ENCODE measurements at places on chromosomes 5 and 9.

DNA sequence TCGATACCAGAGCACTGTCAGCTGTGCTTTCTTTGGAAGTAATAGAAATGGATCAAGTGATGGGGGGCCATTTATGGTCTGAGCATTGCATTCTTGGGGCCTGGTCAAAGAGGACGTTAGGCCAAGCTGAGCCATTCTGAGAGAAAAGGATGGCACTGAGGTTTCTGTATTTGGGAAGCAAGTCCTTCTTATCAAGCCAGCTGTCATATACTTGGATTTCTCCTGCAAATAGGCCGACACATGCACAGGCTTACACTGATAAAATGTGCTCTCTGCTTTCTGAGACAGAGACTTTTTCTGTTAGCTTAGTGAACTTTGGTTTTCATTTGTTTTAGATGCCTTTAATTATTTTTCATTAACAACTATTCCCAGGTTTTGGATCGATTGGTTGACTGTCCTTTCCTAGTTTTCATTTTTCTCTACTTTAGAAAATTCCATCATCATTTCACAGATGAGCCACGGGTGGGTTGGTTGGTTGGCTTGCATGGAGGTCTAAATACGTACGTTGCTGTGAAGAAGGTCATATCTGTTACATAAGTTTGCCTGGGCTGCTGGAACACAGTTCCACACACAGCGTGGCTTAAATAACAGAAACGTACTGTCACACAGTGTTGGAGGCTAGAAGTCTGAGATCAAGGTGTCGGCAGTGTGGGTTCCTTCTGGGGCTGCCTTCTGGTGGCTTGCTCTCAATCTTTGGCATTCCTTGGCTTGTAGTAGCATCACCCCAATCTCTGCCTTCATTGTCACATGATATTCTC lies 20.3 kb downstream of the TMOD1 start:
- DNase-seq: no peak

DNA sequence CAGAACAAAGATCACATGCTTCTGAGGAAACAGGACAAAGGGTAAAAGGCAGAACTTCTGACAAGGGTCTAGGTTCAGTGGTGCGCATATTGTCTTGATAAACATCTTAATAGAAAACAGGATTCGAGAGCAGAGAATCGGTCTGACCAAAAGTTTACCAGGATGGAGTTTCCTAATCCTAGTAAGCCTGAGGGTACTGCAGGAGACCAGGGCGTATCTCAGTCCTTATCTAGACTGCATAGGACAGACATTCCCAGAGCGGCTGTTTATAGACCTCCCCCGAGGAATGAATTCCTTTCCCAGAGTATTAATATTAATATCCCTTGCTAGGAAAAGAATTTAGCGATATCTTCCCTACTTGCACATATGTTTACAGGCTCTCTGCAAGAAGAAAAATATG lies 32.4 kb upstream of the TNFSF8 start:
- DNase-seq: no peak

- peak; percentile 35 for DNase-seq
Observed at GRCh38 chr5:57598756-57599155, 116.1 kb upstream of the ACTBL2 start.

DNA sequence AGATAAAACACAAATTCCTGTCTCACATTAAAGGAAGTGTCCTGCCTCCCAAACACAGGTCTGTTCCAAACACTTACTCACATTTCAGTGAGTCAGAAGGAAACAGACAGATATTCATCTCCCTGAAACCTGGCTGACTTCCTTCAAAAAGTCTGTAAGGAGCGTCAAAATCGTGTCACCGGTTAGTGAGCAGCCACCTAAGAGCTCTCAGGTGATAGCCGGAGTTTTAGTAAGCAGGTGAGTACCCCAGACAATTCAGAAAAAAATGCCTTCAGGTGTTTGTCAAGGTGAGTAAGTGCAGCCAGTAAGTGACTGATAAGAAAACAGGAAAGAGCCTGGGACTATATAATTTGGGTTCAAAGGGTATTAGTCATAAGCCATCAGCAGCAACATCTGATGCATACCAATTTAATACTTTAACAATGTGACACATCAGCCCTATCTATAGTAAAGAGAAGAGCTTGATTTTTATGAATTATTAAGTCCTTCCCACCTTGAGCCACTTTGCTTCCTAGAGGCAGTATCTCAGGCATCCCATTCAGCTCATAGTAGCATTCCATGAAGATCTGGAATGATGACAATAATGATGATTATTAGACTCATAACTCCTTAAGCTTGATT lies 1.3 kb upstream of the ITGA2 start:
- peak; percentile 49 for DNase-seq

DNA sequence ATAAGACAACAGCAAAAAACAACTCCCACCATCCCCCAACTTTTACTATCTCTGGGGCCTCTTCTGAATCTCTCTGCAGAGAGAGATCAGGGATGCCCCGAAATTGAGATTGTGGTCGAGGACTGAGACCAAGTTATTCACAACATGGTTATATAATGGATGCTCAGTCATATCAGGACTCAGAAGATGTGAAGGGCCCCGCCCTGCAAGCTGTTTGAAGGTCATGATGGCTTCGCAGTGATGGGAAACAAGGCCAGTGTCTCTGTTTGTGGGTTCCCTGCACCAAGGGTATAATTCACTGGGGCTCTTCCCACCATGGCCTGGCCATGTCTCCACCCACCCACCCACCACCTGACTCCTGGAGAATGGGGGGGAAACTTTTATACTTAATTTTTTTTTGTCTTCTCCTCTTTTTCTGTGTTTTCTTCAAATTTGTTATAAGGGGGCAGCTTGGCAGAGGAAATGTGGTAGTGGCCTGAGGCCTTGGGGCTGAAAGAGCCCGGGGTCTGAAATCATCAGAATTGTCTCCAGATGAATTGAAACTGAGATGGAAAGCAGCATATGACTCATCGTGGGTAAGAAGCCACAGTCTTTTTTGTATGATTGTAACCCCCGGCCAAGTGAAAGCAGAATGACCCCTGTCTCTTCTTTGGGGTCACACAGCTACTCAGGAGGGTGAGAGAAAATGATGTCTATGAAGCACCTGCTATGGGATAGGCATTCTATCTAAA lies 15.0 kb upstream of the TEX48 start:
- peak; percentile 64 for DNase-seq

- DNase-seq: no peak
Observed at GRCh38 chr5:111935835-111936234, 178.8 kb upstream of the NREP start.

GRCh38 chr5:53200306-53200705 lies 90.7 kb upstream of the MOCS2 start:
- DNase-seq: no peak

GRCh38 chr5:139394654-139395566 lies at the start of gene PROB1:
TSS of gene PROB1 (minus strand) at chr5:139395104. CDS start at chr5:139395081, 23 bp downstream.
- peak; percentile 72 for DNase-seq

GRCh38 chr5:154972476-154973080 lies 31.7 kb downstream of the MRPL22 start:
- DNase-seq: peak; percentile 13

DNA sequence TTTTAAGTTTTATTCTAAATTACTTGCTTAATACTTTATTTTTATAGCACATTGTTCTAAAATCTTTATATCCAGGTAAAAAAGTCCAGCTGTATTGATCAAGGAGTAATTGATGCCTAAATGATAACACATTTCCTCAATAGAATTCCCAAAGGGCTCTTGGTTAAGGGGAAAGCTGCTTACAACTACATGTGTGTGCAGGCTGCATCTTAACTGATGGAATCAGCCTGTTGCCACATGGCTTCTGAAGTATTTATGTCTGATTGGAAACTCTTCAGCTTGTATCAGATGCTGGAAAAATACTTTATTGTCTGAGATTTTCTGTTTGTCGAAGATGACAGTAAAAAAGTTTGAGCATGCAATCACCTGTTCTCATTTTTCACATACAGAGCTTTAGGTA lies 182.6 kb downstream of the FBXL7 start:
- DNase-seq: no peak

- DNase-seq: peak; percentile 91
Observed at GRCh38 chr9:22211588-22212360, 202.7 kb upstream of the CDKN2B start.

DNA sequence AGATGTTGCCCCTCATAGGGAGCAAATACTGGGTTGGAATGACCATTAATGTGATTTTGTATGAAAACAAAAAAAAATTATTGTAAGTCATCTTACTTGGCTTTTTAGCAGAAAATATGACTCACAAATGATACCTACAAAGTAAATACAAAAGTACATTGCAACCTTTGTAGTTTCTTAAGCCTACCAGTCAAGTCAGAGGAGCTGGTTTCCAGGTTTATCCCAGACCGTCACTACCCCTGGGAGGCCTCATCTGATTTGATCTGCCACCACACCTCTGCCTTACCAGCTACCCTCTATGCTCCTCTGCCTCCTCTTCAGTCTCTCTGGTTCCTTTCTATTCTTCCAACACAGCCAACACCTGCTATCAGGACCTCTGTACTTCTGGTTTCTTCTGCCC lies 349.9 kb upstream of the CCNH start:
- DNase-seq: no peak

DNA sequence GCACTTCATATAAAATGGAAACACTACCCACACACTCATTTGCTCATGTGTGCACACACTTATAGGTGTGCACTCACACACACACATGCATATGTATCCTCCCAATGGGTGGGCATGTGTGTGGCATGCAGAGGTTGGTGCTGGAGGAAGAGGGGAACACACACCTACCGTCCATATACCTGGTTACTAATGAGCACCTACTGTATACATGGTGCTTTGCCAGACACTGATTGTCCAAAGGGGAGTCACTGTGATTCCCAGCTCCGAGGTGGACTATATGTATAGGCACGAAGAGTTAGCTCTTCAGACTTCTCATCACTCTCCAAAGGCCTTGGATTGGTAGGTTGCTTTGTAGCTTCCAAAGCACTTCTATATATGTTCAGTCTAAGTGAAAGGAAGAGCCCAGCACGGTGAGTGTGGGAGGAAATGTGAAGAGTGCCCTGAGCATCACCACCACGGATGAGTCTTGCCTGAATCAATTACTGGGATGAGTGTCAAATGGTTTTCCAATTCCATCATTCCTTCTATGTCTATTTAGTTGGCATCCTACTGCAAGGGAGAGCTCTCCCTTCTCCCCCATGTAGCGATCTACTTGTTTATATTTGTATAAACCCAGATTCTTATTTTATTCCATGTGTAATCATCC lies 12.6 kb upstream of the ERGIC1 start:
- no peak for DNase-seq

Data from foreskin fibroblast (primary cell).